Activated CD4-positive, alpha-beta T cell treated with anti-CD3 and anti-CD28 coated beads, Interleukin-2, amount 50 U/mL, for 48 hours (primary cell): ENCODE measurements at places on chromosomes 16 and 17.

- no peak for DNase-seq
Observed at GRCh38 chr17:64185101-64185500, 55.2 kb upstream of the ERN1 start.

DNA sequence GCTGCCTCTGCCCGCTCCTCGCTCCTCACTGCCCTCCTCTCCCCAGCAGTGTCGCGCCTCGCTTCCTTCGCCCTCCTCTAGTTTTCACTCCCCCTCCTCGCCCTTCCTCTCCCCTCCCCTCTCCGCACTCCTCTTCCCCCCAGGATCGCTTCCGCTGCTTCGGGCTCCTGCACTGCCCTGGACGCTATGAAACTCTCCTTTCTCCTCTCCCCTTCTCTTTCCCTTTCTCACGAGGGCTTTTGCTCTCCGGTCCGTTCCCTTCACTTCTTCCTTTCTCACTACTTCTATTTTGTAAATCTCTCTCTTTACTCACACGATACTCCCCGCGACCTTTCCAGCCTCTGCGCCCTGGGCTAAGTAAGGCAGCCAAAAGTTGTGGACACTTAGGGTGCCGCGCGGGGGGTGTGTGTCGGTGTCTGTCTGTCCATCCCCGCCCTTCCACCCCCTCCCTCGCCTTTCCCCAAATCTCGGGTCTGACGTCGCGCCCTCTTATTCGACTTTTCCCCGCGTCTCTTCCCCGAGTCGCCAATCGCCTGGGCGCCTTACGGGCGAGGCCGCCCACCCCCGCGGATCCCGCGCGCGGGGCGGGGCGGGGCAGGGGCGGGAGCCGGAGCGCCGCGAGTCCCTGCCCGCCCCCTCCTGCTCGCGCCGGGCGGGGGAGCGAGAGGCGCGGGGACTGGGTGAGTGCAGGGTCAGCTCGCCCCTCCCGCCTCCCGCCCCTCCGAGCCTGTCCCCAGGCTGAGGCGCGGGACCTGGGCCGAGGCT lies at the start of gene IRX3:
IRX3 (minus strand) TSS at position 422 of the 765 bp plus-strand sequence. CDS start 737 bp downstream, outside the sequence.
- no peak for DNase-seq

- DNase-seq, result no peak
Observed at GRCh38 chr17:15239491-15239890, 25.6 kb downstream of the PMP22 start.

DNA sequence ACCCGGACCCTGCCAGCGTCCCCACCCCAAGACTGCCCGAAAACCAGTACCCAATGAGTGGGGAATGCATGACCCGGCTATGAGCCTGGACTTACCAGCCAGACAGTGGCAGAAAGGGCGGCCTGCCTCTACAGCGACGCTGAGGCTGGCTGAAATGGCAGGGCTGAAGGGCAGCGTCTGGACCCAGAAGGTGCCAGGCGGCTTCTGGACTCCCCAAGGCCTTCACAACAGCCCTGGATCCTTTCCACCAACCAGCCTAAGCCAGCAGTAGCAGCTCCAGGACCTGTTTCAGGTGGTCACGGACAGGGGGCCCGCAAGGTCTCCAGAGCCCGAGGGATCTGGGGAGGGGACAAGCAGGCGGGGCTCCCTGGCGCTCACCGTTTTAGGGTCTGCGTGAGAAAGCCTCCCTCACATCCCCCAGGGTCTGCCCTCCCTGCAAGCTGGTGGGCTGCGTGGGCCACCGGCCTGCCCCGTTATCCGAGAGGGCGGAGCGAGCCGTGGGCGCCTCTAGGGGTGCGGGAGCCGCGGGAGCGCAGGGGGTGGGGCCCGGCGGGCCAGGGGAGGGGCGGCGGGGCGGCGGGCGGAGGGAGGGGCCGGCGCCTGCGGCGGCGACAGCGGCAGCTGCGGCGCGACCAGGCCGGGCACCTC lies at the start of gene RIPOR1:
RIPOR1 (plus strand) TSS at position 608 of the 648 bp plus-strand sequence. CDS start 9,618 bp downstream, outside the sequence.
- DNase-seq, result peak; percentile 51

DNA sequence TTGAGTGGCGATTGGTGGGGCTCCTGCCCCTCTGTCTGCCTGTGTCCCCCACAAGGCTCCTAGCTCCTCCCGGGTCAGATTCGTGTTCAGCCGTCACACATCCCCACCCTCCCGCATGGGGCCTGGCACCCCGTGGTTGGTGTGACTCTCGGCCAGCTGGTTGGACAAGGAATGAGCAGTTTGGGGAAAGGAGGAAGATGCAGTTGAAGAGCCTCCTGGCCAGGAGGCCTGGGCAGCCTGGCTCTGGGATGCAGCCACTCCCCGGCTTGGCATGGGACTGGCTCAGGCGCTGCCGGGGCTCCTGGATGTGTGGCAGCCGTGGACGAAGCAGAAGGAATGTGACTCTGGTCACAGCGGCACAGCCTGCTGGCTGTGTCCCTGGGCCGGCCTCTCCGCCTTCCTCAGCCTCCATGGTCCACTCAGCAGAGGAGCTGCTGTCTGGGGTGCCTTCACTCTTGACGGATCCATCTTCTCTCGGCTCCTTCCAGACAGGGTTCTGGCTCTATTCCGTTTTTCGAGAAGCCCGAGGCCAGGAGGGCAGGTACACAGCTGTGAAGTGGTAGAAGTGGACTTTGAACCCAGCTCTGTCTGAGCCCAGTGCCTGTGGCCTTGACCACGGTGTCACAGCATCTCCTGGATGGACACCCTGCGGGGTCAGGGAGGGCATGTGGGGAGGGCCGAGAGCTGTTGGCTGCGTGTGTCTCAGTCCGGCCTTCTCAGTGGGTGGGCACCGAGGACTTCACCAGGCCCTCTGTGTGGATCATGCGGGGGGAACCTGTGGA lies 2.1 kb downstream of the TRAF7 start:
- DNase-seq, result no peak
